ENCODE measurements at places on chromosomes 11 and 22. TPM values are rescaled to one million over a fixed set of nuclear protein-coding genes. Genes with fewer than 3 reads are reported as not detected.

DNA sequence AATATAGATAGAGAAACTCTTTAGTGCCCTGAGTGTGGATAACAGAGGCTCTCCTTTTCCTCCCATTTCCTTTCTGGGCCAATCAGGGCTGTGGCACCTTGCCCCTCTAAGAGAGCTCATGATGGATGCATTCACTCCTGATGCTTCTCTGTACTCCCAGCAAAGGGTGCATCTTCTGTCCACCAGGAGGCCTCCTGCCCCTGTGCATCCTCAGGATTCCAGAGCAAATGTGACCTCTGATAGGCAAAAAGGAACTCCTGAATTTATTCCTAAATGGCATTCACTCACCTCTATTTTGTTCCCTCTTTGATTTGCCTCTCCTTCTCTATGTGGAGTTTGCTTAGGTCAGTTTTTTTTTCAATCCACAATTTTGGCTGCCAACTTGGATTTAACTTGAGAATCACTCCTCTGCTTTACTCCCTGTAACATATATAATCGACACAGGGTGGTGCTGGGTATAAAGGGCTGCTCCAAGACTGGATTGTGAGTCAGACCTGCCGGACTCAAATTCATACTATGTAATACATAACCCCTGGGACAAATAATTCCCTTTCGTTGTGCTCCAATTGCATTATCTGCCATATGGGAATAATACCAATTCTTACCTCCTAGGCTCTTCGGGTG is 1.1 kb upstream of the MRGPRX4 start:
- no peak overlapping the region for H3K27ac ChIP-seq
- H3K4me1 ChIP-seq, result no peaks in the 10 kb centered on the region
- H3K4me3 ChIP-seq, result no peak overlapping the region
- no peaks in the 10 kb centered on the region for H3K36me3 ChIP-seq

PRG3 gene
- not detected for total RNA-seq

GRCh38 chr22:38846412-38846811 is 2.6 kb upstream of the NPTXR start:
- H3K4me3 ChIP-seq, result no peak overlapping the region
- H3K4me1 ChIP-seq, result peaks cover 14% of the 10 kb centered on the region

DNA sequence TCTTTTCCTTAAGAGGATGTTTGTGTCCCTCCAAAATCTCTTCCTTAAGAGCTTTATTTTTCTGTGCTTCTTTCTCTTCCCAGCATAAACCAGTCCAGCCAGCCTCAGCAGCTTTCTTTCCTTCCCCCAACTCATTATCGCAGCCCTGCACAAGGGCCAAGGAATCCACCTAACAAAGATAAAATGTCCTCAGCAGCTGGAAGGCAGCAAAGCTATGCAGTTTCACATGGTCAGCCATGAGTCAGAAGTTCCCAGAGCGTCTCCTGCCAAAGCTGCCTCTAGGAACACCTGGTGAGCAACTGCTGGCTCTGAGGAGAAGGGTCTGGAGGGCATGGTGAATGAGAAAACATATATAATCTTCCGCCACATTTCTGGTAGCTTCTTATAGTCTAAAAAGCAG is 45.3 kb upstream of the HMGXB4 start:
- H3K4me1 ChIP-seq, result no peaks in the 10 kb centered on the region
- peak; percentile 64 for DNase-seq
- peaks cover 4% of the 10 kb centered on the region for H3K27me3 ChIP-seq
- no peak overlapping the region for H3K4me3 ChIP-seq
- H3K36me3 ChIP-seq, result no peaks in the 10 kb centered on the region

ABCC8 gene
- total RNA-seq, result not detected

GRCh38 chr11:102639656-102640055 is 14.5 kb upstream of the MMP20 start:
- H3K4me3 ChIP-seq, result no peak overlapping the region
- H3K4me1 ChIP-seq, result no peaks in the 10 kb centered on the region
- H3K27ac ChIP-seq, result no peak overlapping the region
- H3K27me3 ChIP-seq, result no peaks in the 10 kb centered on the region

DNA sequence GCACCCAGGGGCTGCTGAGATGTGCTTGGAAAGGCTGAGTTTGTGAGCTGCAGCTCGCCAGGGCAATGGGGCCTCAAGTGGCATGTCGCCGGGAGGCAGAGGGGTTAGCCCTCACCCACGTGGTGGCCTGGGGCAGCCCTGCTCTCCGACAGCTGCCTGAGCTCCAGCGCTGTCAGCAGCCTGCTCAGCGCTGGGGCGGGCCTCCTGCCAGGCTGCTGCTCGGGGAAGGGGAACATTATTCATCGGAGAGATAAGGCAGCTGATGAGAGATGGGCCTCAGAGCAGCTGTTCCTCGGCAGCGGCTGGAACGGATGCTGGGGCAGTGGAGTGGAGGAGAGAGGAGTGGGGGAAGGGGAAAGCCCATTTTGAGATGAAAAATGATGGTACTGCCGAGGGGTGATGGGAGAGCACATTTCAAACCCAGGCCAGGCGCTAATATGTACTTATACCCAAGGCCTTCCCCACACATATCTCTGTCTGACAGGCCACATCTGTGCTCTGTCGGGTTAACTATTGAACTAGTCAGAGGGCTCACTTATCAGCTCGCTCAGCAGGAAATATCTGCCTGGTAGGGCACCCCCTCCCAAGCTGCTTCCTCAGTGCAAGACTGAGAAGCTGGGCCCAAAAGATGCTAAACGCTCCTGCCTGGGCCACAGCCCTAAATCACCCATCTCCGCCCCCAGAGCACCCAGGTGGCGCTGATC is 79.5 kb downstream of the TIMP3 start:
- no peak overlapping the region for H3K27ac ChIP-seq
- H3K4me1 ChIP-seq, result peaks cover 9% of the 10 kb centered on the region
- H3K36me3 ChIP-seq, result no peaks in the 10 kb centered on the region

DNA sequence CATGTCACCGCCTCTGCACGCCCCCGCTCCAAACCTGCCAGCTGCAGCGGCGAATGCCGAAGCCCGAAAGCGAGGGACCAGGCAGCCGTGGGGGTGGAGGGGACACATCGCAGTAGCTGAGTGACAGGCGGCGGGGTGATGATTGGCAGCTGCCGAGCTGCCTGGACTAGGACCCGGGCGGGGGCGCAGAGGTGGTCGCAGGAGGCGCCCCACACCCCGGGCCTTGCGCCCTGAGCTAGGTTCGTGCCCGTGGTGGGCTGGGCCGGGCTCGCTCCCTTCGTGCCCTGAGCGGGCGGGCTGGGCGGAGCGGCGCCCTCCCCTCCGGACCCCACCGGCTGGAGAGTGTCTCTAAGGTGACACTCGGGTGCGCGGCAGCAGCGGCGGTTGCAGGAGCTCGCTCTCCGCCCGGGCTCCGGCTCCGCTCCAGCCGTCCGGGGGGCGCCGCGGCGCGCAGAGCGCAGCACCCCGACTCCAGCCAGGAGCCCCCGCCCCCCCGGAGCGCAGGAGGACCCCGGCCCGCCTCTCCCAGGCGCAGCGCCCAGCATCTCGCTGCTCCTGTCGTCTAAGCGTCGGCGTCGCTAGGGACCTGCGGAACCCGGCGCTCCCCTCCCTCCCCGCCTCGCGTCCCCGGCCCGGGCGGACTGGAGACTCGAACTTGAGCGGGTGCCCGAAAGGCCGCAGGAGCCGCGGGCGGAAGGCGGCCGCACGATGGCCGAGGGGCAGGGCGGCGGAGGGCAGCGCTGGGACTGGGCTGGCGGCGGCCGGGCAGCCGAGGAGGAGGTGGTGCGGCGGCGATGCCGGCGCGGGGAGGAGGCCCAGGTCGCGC is 14.5 kb upstream of the DGKZ start:
- peaks cover 45% of the 10 kb centered on the region for H3K27me3 ChIP-seq
- H3K27ac ChIP-seq, result no peak overlapping the region
- peak overlapping the region; percentile 39 for H3K4me3 ChIP-seq
- H3K4me1 ChIP-seq, result peaks cover 7% of the 10 kb centered on the region
- no peak for DNase-seq

MYEOV gene
- not detected for total RNA-seq

TBX10 gene
- total RNA-seq, result not detected

GRCh38 chr22:30221121-30221992 is 25.2 kb downstream of the LIF start:
- H3K36me3 ChIP-seq, result no peaks in the 10 kb centered on the region
- H3K4me3 ChIP-seq, result no peak overlapping the region
- DNase-seq, result no peak
- H3K4me1 ChIP-seq, result peaks cover 23% of the 10 kb centered on the region
- no peak overlapping the region for H3K27ac ChIP-seq

DNA sequence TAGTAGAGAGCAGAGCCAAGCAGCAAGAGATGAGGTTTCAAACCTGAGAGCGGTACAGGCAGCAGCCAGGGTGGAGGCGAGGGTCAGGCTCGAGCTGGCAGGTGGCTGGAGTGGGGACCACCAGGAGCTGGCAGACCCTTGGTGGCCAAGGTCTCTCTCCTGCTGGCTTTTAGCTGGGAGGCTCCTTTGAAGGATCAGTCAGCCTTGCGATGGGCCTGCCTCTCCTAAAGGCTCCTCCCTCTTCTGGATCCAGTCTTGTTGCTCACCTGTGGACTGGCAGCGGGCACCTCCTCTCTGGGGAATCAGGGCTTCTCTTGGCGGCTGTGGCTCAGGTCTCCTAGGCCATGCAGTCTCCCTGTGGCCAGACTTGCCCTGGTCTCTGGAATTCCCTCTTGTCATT is 24.8 kb downstream of the TPST2 start:
- H3K27ac ChIP-seq, result no peak overlapping the region
- H3K4me3 ChIP-seq, result no peak overlapping the region
- no peaks in the 10 kb centered on the region for H3K27me3 ChIP-seq
- no peak for DNase-seq
- H3K4me1 ChIP-seq, result peaks cover 5% of the 10 kb centered on the region

SMTNL1 gene
- total RNA-seq, result not detected

GRCh38 chr11:62387381-62387780 is 31.5 kb upstream of the SCGB1A1 start:
- H3K4me3 ChIP-seq, result no peak overlapping the region
- DNase-seq, result no peak
- H3K36me3 ChIP-seq, result no peaks in the 10 kb centered on the region
- H3K27me3 ChIP-seq, result no peaks in the 10 kb centered on the region

MYOD1 gene
- total RNA-seq, result not detected

SFI1 gene
- 13.6 TPM for total RNA-seq

NPAS4 gene
- 0.50 TPM for total RNA-seq

DNA sequence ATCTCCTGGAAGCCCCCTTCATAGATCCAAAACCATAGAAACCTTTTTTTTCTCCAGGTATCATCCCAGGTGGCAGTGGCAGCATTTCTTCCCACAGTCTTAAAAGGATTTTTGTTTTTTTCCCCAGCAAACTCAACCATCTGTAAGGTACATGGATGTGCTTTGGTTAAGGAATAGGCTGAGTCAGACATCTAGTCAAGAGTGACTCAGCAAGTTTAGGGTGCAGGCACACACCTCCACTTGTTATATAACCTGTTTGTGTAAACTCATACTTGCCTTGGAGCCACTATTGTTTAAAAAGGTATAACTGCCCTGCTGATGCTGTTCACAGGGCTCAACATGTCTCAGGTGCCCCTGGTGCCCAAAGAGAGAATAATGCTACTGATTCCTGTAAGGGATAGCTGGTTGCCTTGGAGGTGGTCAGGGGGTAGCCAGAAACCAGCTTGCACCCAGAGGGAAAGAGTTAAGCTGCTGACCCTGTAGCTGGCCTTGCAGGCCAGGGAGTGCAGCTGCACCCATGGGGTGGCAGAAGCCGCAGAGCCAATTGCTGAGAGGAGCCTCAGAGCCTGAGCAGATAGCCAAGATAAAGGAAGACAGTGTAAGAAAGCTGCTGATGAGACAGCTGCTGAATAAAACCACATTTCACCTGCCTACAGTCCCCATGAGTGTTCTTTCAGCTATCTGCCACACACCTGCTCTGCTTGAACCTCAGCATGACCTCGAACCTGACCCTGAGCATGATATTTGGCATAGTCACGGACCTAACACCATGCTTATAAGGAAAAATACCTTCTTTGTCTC is 1726.1 kb upstream of the RAG2 start:
- no peak overlapping the region for H3K4me3 ChIP-seq
- H3K36me3 ChIP-seq, result no peaks in the 10 kb centered on the region
- no peak overlapping the region for H3K27ac ChIP-seq
- no peak for DNase-seq

DNA sequence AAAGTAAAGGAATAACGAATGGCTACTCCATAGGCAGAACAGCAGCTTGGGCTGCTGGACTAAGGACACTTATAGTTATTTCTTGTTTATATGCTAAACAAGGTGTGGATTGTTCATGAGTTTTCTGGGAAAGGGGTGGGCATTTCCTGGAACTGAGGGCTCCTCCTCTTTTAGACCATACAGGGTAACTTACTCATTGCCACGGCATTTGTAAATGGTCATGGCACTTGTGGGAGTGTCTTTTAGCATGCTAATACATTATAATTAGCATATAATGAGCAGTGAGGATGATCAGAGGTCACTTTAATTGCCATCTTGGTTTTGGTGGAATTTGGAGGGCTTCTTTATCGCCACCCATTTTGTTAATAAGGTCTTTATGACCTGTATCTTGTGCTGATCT is 7.0 kb downstream of the OR4X1 start:
- no peaks in the 10 kb centered on the region for H3K27me3 ChIP-seq
- H3K27ac ChIP-seq, result no peak overlapping the region
- H3K36me3 ChIP-seq, result no peaks in the 10 kb centered on the region
- no peak overlapping the region for H3K4me3 ChIP-seq
- H3K4me1 ChIP-seq, result no peaks in the 10 kb centered on the region

SBF2 gene
- total RNA-seq, result 50.0 TPM

- no peak overlapping the region for H3K27ac ChIP-seq
- no peak for DNase-seq
- no peaks in the 10 kb centered on the region for H3K36me3 ChIP-seq
- H3K4me1 ChIP-seq, result no peaks in the 10 kb centered on the region
These were observed 33.4 kb downstream of the NAV2 start for GRCh38 chr11:19746086-19746485.

DNA sequence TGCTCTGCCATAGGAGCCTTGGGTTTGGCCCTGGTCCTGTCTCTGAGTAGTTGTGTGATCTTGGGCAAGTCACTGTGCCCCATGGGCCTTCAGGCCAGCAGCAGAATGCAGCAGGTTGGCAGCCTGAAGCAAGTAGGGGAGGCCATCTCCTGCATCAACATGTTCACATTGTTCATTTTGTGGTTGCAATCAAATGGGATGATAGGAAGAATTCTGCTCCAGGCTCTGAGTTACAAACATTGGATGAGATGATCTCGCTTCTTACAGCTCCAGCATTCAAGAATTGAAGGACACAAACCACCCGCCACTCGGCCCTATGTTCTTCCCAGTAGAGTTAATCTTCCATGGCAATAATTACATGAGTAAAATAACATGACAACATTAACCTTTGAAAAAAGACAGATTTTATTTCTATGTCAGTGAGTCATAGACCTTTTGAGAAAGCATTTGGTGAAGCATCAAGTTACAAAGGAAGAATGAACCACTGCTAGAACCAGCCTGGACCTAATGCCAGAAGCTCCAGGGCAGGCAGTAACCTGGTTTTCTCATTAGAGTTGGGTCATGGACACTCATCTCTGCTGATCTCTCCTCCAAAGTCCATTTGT is 308.3 kb upstream of the NCAM1 start:
- H3K36me3 ChIP-seq, result no peaks in the 10 kb centered on the region
- no peak overlapping the region for H3K27ac ChIP-seq
- DNase-seq, result peak; percentile 65
- peaks cover 20% of the 10 kb centered on the region for H3K4me1 ChIP-seq
- H3K4me3 ChIP-seq, result no peak overlapping the region
- H3K27me3 ChIP-seq, result peaks cover 3% of the 10 kb centered on the region
